Suppressor macrophage (primary cell): ENCODE measurements at places on chromosomes 1 and 21.
A peak's percentile ranks its signal among the peaks of the same experiment; 100 is the strongest.

DNA sequence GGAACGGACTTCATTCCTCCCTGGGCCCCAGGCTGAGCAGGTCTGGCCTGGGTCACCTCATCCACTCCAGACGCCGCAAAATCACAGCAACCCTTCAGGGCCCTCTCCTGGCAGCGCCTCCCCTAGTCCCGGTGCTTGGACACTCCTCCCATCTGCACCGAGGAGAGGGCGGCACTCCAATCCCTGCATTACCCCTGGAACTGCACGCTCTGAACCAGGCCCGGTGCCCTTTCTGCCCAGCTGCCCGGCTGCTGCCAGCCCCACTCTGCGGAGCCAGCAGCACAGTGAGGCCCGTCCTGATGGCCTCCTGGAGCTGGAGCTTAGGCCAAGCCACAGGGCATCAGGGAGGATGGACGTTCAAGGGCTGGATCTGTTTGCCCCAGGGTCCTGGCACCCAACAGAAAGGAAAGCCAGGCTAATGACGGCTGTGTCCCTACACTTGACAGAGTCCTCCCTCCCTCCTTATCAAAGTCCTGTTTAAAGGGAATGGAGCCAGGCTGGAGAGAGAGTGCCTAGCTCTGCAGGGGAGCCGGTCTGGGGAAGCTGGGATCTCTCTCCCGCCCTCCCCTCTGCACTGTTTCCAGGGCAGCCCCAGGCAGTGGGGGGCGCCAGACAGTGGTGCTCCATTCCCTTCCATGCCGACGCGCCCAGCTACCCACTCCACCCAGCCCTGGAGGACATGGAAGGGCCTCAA is 12.7 kb downstream of the COL6A2 start:
- no peak for DNase-seq

DNA sequence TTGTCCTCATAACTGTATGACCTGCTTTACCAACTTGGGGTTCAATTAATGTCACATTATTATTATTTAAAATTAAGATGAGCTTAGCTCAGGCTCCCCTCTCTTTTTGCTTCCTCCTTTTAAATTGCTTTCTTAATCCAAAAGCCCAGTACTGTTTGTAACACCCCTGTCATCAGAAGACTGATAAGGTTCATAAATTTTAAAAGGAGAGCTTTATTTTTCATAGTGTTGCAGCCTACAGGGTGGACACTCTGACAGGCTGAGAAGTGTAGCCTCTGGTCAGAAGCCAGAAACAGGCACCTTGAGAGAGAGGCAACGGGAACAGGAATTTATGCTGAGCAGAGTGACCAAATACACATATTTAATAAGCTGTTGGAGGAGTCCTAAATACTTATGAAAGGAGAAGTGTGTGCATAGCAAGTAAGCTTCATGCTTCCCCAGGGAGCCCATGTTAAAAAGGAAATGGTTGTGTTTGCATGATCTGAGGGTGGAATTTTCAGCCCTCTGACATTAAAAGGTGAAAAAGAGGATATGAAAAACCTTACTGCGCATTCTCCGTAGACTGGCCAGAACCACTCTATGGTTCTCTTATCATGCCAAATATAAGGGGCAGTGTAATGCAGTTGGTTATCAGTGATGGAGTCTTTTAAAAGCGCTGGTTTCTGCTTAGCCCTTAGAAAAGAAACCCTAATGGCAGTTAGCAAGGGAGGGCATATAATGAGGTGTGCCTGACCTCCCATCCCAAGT is 30.5 kb upstream of the FGGY start:
- peak; percentile 72 for DNase-seq

DNA sequence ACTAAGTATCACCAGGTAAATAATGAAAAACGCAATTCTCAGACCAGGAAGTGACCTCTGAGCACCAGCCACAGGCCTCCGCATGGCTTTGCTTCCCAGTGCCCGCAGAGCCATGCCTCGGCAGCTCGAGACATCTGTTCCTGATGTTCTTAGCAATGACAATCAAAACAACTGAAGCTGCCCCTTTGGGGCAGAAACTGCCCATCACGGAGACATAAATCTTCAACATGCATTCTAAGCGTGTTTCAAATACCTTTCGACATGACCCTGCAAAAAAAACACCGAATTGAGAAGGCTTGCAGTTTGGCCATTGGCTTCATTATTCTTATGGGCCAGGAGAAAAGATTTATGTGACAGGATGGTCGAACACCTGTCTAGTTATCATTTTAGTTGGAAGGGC is 5.8 kb upstream of the RAP1GAP start:
- no peak for DNase-seq

DNA sequence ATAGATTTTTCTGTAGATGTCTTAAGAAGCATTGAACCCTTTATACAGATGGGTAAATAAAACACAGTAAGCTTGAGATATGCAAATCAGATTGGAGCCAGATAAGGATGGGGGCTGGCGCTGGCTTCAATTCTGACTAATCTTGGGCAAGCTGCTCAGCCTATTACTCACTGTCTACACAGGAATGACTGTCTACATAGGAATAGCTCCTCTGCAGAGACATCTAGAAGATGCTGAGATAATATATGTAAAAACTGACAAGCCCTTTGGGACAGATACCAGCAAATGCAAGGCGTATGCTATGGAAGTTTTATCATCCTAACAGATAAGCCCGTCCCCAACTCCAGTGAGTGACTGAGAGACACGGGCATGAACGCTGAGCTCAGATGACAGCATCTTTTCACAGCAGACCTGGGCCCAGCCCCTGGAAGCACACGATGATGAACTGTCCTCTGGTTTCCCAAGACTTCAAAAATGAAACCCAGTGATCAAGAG is 1.7 kb downstream of the CLDN14 start:
- no peak for DNase-seq

- no peak for DNase-seq
These were observed 20.3 kb upstream of the SLC26A9 start for GRCh38 chr1:205963352-205964155.

GRCh38 chr1:223298701-223299100 is 65.3 kb downstream of the SUSD4 start:
- no peak for DNase-seq

- DNase-seq: peak; percentile 34
These were observed 29.0 kb downstream of the WNT3A start for GRCh38 chr1:228035844-228036243.

GRCh38 chr1:166164995-166165660 is 1.7 kb downstream of the FAM78B start:
- peak; percentile 24 for DNase-seq

DNA sequence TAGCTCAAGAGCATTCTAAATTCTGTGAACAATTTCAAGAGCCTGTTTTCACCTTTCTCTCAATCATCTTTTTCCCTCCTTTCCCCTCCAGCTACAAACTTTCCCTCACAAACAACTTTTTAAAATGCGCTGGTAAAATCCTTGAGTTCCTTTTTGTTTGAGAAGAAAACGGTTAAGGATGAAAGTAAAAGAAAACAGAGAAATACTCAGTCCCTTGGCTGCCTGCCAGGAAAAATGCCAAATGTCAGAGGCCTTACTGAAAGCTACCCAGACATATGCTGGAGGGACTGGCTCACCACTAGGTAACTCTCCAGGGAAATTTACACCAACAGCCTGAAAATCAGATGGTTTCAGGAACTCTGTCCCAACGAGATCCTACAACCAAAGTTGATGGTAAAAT is 11.0 kb upstream of the SERBP1 start:
- peak; percentile 58 for DNase-seq

DNA sequence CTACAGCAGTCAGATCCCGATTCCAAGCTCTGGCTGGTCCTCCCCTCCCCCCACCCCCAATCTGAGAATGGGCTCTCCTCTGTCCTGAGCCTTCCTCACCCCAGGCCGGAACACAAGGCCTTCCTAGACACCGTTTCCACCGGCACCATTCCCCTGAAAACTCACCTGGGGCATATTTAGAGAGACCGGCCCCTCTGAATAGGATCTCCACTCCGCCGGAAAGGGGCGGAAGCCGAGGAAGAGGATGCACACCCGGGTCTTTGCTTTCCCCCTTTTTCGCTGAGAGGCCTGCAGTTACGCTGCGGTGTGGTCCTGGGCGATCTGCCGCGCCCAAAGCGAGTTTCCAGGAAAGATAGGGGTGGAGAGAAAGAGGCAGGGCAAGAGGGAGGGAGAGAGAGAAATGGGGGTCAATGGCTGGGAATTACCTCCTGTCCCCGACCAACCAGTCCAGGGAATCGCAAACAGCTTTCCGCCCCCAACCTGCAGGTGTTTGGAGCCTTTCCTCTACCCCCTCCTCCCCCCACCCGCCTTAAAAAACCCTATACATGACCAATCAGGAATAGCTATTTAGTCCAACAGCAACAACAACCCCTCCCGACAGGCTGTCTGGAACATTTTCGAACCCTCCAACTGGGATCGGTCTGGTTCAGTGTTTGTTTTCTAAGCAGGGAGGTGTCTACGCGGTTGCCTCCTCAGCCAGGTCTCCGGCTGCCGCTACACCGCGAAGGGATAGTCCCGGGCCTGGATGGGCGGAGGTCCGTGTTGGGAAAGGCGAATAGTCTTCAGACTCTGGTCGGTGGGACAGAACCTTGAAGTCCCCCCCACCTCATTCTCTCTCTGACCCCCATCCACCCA is 2.8 kb downstream of the TAL1 start:
- DNase-seq: no peak

DNA sequence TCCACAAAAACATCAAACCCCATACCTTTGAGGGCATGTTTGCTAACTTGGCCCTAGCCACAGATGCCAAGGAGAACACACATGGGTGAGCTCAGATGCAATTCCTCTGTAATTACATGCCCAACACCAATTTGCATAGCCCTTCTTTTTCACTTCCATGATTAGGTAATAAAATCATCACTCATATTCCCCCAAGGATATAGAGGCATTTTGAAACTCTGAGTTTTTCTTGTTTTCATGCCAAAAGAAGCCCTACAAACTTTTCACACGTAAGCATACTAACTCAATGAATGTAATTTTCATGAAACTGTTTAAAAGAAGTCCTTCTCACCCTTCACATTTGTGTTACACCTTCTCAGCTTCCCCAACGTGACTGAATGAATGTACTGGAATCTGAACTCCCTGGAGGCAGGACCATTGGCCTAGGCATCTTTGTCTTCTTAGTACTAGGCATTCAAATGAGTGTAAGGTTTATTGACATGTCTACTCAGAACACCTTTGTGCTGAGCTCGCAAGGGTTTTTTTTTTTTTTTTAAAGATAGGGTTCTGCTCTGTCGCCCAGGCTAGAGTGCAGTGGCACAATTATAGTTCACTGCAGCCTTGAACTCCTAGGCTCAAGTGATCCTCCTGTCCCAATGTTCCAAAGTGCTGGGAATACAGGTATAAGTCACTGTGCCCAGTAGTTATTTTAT is 31.0 kb downstream of the FBXO42 start:
- no peak for DNase-seq

DNA sequence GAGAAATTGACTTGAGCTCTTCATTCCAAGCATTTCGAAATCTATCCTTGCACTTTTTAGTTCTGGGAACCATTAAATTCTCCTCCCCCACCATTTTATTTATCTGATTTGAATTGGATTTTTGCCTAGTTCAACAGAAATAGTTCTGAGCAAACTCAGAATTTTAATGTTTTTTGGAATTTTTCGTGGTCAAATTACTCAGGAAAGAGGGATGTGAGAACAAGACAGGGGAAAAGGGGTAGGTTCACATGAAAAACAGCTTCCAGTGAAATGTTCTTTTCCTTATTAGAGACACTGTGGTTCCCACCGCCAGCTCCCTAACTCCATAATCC is 5.7 kb upstream of the ZNF697 start:
- DNase-seq: no peak

DNA sequence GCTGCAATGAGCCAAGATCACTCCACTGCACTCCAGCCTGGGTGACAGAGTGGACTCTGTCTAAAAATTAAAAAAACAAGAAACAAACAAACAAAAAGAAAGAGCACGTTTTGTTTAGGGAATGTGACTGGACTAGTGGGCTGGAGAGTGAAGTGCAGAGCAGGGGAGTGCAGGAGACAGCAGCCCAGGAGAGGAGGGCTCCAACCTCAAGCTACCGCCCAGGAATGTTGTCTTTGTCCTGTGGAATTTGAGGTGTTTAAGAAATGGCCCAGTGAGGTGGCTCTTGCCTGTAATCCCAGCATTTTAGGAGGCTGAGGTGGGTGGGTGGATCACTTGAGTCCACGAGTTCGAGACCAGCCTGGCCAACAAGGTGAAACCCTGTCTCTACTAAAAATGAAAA is 42.4 kb upstream of the MTF2 start:
- DNase-seq: no peak

- DNase-seq: no peak
These were observed 246.9 kb upstream of the LRRC7 start for GRCh38 chr1:69320757-69321211.
